ENCODE measurements at places on chromosomes 1 and 21.

DNA sequence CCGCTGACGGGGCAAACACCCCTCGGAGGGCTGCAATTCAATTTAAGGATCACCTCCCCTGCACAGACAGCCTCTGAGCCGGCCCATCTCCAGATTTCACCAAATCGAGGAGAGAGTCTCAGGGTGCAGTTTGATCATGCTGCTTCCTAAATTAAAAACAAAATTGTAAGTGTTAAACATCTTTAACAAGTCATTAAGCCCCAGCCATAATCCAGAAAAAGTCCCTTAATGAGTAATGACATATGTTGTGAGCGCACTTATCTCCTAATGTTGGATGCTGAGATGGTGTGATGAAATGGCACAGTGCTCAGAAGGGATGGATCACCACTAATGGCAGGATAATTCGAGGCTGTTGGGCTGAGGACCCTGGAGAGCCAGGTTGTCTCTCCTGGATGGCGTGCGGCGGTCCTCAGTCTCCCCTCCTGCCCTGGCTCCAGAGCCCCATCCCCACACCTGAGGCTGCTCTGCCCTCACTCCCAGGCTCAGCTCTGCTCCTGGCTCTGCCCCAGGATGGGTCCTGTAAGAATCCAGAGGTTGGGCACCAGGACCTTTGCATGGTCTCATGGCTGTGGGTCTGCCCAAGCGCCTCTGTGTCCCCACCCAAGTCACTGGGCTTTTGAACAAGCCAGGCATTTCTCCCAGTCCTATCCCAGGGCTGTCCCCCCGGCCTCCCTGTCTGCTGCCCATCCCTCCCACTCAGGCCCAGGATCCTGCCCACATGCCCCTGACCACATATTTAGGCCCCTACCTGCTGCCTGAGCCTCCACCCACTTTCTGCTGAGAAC lies 224.4 kb upstream of the POU3F1 start:
- H3K4me1 ChIP-seq: no peaks in the 10 kb centered on the region
- no peak overlapping the region for H3K4me3 ChIP-seq
- DNase-seq: no peak
- H3K27me3 ChIP-seq: peaks cover 44% of the 10 kb centered on the region
- H3K36me3 ChIP-seq: no peaks in the 10 kb centered on the region

GRCh38 chr1:162633081-162633762 lies 958 bp downstream of the DDR2 start:
- no peaks in the 10 kb centered on the region for H3K36me3 ChIP-seq
- peaks cover 10% of the 10 kb centered on the region for H3K27me3 ChIP-seq
- no peak overlapping the region for H3K27ac ChIP-seq
- H3K4me3 ChIP-seq: no peak overlapping the region

DNA sequence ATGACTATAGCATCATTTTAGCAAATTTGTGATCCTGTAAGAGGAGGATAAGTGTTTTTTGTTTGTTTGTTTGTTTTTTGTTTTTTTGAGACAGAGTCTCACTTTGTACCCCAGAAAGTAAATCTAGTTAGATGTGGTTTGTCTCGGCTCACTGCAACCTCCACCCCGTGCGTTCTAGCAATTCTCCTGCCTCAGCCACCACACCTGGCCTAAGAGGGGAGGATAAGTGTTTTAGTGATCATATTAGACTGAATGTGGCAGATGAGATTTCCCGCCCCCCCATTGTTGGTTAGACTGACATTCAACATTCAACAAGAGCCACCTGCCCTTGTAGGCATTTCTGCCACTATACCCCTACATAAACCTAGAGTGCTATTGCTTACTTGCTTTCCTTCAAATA lies 98.5 kb downstream of the OSBPL9 start:
- no peak overlapping the region for H3K4me3 ChIP-seq
- H3K36me3 ChIP-seq: no peaks in the 10 kb centered on the region
- no peak for DNase-seq
- H3K27ac ChIP-seq: no peak overlapping the region
- no peaks in the 10 kb centered on the region for H3K27me3 ChIP-seq

- H3K36me3 ChIP-seq: no peaks in the 10 kb centered on the region
- peak overlapping the region; percentile 79 for H3K27ac ChIP-seq
- peaks cover 56% of the 10 kb centered on the region for H3K4me1 ChIP-seq
- no peaks in the 10 kb centered on the region for H3K27me3 ChIP-seq
- peak overlapping the region; percentile 78 for H3K4me3 ChIP-seq
Observed at GRCh38 chr21:29299046-29299915, 559 bp downstream of the BACH1 start.

- no peak overlapping the region for H3K27ac ChIP-seq
- H3K4me3 ChIP-seq: no peak overlapping the region
- no peaks in the 10 kb centered on the region for H3K4me1 ChIP-seq
Observed at GRCh38 chr1:154837034-154837671, 32.9 kb downstream of the KCNN3 start.

DNA sequence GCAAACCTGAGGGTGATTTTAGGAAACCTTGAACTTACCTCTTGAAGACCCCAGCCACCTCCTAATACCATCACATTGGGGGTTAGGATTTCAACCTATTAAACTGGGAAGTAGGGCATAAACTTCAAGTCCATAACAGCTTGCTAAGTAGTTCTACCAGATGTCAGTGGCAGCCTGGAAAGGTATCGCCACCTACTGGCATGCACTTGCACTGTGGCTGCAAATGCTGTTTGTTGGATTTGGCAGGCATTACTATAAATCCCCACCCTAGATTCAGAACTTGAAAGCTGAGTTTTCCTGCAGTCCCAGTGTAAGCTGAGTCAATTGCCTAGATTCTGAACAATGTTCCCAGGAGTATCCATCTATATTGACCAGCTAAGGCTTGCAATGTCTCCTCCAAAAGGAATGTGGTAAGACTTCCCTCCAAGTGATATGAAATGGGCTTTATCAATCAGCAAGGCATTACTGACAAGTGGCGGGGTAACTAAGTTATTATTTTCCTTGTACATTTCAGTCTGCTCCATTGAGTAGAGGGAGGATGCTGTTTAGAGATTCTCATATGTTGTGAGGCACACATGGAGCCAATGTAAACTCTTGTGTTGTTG lies 474.5 kb downstream of the PTPRC start:
- H3K4me1 ChIP-seq: peaks cover 52% of the 10 kb centered on the region
- no peaks in the 10 kb centered on the region for H3K27me3 ChIP-seq
- H3K27ac ChIP-seq: peak overlapping the region; percentile 74

DNA sequence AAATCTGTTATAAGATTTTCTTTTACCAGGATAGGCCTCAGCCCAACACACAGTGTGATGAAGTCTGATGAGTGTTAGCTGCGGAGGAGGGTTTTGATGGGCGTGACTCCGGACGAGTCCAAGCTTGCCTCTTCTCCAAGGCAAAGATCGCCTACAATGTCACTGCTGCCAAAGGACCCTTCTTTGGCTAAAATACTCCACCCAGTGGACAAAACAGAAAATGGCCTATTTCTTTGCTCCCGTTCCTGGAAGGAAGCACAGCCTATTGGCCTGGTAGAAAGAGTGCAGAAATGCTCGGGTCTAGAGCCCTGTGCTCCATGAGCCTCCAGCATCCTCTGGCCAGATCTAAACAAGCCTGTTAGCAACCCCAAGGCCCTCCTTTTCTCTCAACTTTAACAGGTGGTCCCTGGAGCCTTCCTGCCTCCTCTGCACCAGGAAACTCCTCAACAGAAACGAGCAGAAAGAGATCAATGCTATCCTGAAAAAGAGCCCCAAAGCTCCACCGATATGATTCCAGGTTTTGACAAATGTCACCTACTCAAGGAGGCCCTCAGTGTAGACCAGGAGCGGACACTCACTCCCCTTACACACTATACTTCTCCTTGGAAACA lies 3.4 kb upstream of the CASQ2 start:
- DNase-seq: peak; percentile 48
- no peaks in the 10 kb centered on the region for H3K36me3 ChIP-seq
- no peak overlapping the region for H3K4me3 ChIP-seq

DNA sequence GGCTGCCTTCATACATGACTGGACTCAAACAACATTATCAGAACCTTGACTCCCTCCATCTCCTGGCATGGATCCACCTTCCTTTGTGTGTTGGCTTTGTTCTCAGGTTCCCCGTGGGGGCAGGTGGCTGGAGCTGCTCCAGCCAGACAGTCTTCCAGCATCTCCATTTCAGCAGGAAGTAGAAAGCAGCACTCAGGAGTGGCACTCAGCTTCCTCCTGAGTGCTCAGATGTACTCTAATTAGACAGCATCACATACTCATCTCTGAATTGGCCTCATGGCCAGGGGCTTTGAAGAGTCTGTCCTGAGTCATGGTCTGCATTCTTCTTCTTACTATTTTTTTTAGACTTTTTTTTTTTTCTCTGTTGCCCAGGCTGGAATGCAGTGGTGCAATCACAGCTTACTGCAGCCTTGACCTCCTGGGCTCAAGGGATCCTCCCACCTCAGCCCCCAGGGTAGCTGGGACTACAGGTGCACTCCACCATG lies 27.9 kb downstream of the OVAAL start:
- H3K36me3 ChIP-seq: no peaks in the 10 kb centered on the region
- H3K4me1 ChIP-seq: peaks cover 30% of the 10 kb centered on the region
- peak overlapping the region; percentile 2 for H3K27ac ChIP-seq
- H3K27me3 ChIP-seq: no peaks in the 10 kb centered on the region
- H3K4me3 ChIP-seq: no peak overlapping the region

DNA sequence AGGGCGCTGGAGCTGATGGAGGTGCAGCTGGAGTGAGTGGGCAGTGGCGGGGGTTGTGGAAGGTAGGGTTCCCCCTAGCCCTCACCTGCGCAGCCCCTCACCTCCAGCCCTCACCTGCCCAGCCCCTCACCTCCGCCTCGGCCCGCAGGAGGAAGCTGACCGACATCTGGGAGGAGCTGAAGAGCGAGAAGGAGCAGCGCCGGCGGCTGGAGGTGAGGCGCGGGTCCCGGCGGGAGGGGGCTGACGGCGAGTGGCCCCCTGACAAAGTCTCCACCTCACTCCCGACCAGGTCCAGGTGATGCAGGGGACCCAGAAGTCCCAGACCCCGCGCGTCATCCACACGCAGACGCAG lies 2.7 kb downstream of the EVA1B start:
- H3K27ac ChIP-seq: no peak overlapping the region
- no peaks in the 10 kb centered on the region for H3K27me3 ChIP-seq
- H3K4me1 ChIP-seq: peaks cover 16% of the 10 kb centered on the region
- no peaks in the 10 kb centered on the region for H3K36me3 ChIP-seq
- no peak overlapping the region for H3K4me3 ChIP-seq

DNA sequence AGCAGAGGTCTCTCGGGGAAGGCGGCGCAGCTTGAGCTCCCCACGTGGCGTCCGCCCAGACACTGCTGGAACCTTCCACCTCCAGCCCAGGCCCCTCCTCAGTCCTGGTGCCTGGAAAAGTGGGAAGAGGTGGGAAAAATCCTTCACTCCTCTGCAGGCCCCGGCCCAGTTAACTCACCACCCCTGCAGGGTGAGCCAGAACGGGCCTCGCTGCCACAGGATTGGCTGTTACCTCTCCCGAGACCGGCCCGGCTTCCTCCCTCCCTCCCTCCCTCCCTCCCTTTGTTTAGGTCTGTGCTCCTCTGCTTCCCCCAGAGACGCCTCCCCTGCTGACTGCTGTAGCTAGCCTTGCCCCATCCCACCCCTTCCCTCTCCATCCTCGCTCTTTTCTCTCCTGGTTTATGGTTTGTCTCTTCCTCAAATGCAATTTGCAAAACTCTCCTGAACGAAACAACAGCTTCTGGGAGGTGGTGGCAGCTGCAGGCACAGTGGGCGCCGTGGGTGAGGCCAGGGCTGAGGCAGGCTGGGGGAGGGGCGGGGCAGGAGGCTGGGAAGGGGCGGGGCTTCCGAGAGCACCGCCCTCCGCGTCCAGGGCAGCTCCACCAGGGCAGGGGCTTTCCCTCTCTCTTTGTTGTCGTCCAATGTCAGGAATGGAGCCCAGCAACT lies 6.5 kb downstream of the CAPN9 start:
- peak overlapping the region; percentile 65 for H3K27ac ChIP-seq
- DNase-seq: peak; percentile 69
- peaks cover 13% of the 10 kb centered on the region for H3K4me1 ChIP-seq
- peaks cover under 1% of the 10 kb centered on the region for H3K27me3 ChIP-seq
- no peaks in the 10 kb centered on the region for H3K36me3 ChIP-seq
- no peak overlapping the region for H3K4me3 ChIP-seq

- no peaks in the 10 kb centered on the region for H3K27me3 ChIP-seq
- no peak overlapping the region for H3K4me3 ChIP-seq
- H3K4me1 ChIP-seq: peaks cover 51% of the 10 kb centered on the region
Observed at GRCh38 chr1:158366783-158367182, 13.1 kb downstream of the CD1E start.

- H3K4me3 ChIP-seq: no peak overlapping the region
- DNase-seq: no peak
- no peak overlapping the region for H3K27ac ChIP-seq
- H3K27me3 ChIP-seq: no peaks in the 10 kb centered on the region
- H3K36me3 ChIP-seq: no peaks in the 10 kb centered on the region
- H3K4me1 ChIP-seq: no peaks in the 10 kb centered on the region
Observed at GRCh38 chr1:82221721-82222120, 421.0 kb downstream of the ADGRL2 start.

- H3K36me3 ChIP-seq: peaks cover 31% of the 10 kb centered on the region
- H3K4me3 ChIP-seq: no peak overlapping the region
- H3K4me1 ChIP-seq: no peaks in the 10 kb centered on the region
- no peak for DNase-seq
Observed at GRCh38 chr1:46370214-46370633, 23.9 kb upstream of the FAAH start.

- DNase-seq: no peak
- no peaks in the 10 kb centered on the region for H3K36me3 ChIP-seq
- no peaks in the 10 kb centered on the region for H3K27me3 ChIP-seq
- no peaks in the 10 kb centered on the region for H3K4me1 ChIP-seq
Observed at GRCh38 chr1:215416497-215416896, 150.6 kb upstream of the KCTD3 start.

GRCh38 chr1:63230722-63231121 lies 91.6 kb upstream of the FOXD3 start:
- no peaks in the 10 kb centered on the region for H3K27me3 ChIP-seq
- H3K4me1 ChIP-seq: no peaks in the 10 kb centered on the region
- no peak for DNase-seq
- no peak overlapping the region for H3K4me3 ChIP-seq

DNA sequence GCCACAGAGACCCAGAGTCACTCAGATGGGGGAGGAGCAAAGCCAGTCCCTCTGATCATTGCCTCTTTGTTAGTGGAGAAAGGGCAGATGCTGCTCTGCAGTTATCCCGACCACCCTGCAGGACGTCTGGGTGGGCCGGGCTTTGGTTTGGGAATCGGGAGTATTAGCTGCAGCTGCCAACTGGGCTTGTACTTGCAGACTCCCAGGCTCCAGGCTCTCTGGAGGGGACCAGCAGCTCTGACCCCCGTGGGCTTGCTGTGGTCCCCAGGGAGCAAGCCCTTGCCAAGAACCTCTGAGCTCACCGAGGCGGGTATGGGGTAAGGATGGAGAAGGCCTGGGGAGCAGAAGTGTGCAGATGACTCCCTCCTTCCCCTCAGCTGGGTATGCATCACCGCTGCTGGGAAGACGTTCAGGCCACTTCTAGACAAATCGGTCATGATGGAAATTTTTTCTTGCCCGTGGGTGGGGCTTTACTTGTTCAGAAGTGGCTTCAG lies 21.6 kb downstream of the MAPKAPK2 start:
- H3K36me3 ChIP-seq: no peaks in the 10 kb centered on the region
- no peak overlapping the region for H3K4me3 ChIP-seq

DNA sequence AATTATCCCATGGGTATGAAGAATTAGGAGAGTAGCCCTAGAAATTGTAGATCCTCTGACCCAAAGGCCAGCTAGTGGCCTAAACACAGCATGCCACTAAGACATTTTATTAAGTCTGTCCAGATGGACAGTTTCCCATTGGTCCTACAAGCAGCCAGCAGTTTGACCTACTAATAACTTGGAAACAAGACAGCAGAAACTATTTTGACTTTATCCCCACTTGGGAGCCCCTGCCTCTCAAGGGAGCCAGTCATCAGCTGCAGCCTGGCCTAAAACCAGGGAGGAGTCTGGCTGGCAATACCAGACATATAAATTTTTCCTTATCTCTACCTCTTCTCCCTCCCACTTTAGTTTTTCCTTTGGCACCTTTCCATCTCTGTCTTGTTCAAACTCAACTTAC lies 222.6 kb upstream of the KCTD3 start:
- no peak overlapping the region for H3K4me3 ChIP-seq
- H3K36me3 ChIP-seq: no peaks in the 10 kb centered on the region
- H3K27me3 ChIP-seq: no peaks in the 10 kb centered on the region
- no peaks in the 10 kb centered on the region for H3K4me1 ChIP-seq
